Right cardiac atrium (tissue), 5 donors: ENCODE measurements at places on chromosomes 11 and 22. TPM values are rescaled to one million over a fixed set of nuclear protein-coding genes. Genes with fewer than 3 reads are reported as not detected.
A peak's percentile ranks its signal among the peaks of the same experiment; 100 is the strongest.

- no peak for DNase-seq
These were observed 16.1 kb downstream of the BIK start for GRCh38 chr22:43126501-43127165.

DNA sequence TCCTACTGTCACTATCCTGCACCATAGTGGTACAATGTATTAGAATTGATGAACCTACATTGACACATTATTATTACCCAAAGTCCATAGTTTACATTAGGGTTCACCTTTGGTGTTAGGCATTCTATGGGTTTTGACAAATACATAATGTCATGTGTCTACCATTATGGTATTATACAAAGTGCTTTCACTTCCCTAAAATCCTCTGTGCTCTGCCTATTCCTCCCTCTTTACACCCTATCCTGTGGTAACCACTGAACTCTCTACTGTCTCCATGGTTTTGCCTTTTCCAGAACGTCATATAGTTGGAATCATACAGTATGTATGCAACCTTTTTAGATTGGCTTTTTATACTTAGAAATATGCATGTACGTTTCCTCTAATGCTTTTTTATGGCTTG, 51.5 kb downstream of the CCDC15 start:
- DNase-seq, result no peak

- DNase-seq, result no peak
These were observed 7.9 kb downstream of the SFI1 start for GRCh38 chr22:31504282-31504681.

- DNase-seq, result no peak
These were observed 68.6 kb upstream of the ATXN10 start for GRCh38 chr22:45602824-45603595.

Gene PATE2
- not detected for total RNA-seq

Gene C11orf91
- not detected for total RNA-seq

- DNase-seq, result no peak
These were observed 2.5 kb downstream of the RAC2 start for GRCh38 chr22:37241351-37242142.

Gene DGCR6
- total RNA-seq, result 6.3 TPM

Gene SESN3
- 12.0 TPM for total RNA-seq

DNA sequence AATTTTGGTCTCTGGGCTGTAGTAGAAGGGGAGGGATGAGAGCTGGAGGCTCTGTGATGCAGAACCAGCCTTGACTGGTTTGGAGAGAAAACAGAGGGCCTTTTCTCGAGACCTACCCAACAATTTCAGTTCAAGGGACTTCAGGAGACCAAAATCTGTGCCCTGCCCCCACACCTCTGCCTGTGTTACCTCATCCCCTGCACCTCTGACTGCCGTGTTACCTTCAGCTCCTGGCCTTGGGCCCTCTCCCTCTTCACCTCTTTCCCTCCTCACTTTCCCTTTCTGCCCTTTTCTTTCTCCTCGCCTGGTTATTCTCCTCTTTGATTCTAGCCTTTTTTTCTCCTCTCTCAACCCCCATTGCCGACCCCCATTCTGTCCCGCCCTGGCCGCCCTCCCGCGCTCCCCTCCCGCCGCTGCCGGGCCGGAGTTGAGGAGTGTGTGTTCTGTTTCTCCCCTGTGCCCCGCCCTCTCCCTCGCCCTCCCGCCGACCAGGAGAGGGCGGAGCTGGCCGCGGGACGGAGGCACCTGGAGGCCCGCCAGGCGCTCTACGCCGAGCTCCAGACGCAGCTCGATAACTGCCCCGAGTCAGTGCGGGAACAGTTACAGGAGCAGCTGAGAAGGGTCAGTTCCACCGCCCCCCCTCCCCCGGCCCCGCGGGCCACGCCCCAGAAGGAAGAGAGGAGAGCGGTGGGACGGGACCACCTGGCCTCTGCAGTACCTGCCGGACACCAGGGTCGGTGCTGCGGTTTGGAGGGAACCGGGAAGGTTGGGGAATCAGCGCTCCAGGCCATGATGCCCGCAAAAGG, 27.2 kb downstream of the PHLDB1 start:
- peak; percentile 93 for DNase-seq

GRCh38 chr22:49417326-49417725, 410.3 kb downstream of the BRD1 start:
- DNase-seq, result no peak

GRCh38 chr11:115676768-115677167, 172.6 kb upstream of the CADM1 start:
- no peak for DNase-seq

- DNase-seq, result no peak
These were observed 806.3 kb downstream of the BRD1 start for GRCh38 chr22:49021131-49021925.

GRCh38 chr11:1746511-1746931, 3.9 kb downstream of the IFITM10 start:
- peak; percentile 55 for DNase-seq

Gene STX3
- 12.0 TPM for total RNA-seq

Gene EEF1G
- total RNA-seq, result 904 TPM

Gene NPTXR
- 32.3 TPM for total RNA-seq

Gene MCHR1
- 2.0 TPM for total RNA-seq

- no peak for DNase-seq
These were observed 756 bp downstream of the CLNS1A start for GRCh38 chr11:77636731-77637344.
